Naive thymus-derived CD4-positive, alpha-beta T cell (primary cell): ENCODE measurements at places on chromosomes 4 and X. TPM values are rescaled to one million over a fixed set of nuclear protein-coding genes. Genes with fewer than 3 reads are reported as not detected.

- H3K36me3 ChIP-seq: no peaks in the 10 kb centered on the region
- no peak within 1 kb of the TSS for H3K27ac ChIP-seq
- peaks cover 12% of the 10 kb centered on the region for H3K4me1 ChIP-seq
- no peaks in the 10 kb centered on the region for H3K27me3 ChIP-seq
Measured at GRCh38 chr4:80196922-80197573, at the start of gene PRDM8. Gene PRDM8 (plus strand): TSS chr4:80197503. CDS start chr4:80200081, 2,578 bp downstream.

GRCh38 chrX:115592997-115593734 is 32.2 kb downstream of the PLS3 start:
- H3K27ac ChIP-seq: no peak overlapping the region
- DNase-seq: no peak
- H3K4me3 ChIP-seq: no peak overlapping the region
- H3K36me3 ChIP-seq: no peaks in the 10 kb centered on the region

- no peaks in the 10 kb centered on the region for H3K27me3 ChIP-seq
- no peaks in the 10 kb centered on the region for H3K36me3 ChIP-seq
- no peak overlapping the region for H3K4me3 ChIP-seq
- no peak for DNase-seq
- no peaks in the 10 kb centered on the region for H3K4me1 ChIP-seq
Measured at GRCh38 chr4:57291911-57292310, 181.7 kb upstream of the IGFBP7 start.

- no peak overlapping the region for H3K4me3 ChIP-seq
- H3K27ac ChIP-seq: no peak overlapping the region
- no peaks in the 10 kb centered on the region for H3K4me1 ChIP-seq
- no peaks in the 10 kb centered on the region for H3K36me3 ChIP-seq
Measured at GRCh38 chr4:73540826-73541225, 59.3 kb downstream of the AFM start.

- H3K27ac ChIP-seq: no peak overlapping the region
- no peak for DNase-seq
- H3K4me3 ChIP-seq: no peak overlapping the region
Measured at GRCh38 chr4:85675076-85676049, 200.4 kb downstream of the ARHGAP24 start.

The FGF13 gene
- total RNA-seq: not detected

GRCh38 chr4:75011131-75011795 is 78.3 kb downstream of the PARM1 start:
- no peak overlapping the region for H3K27ac ChIP-seq
- no peaks in the 10 kb centered on the region for H3K27me3 ChIP-seq
- no peak overlapping the region for H3K4me3 ChIP-seq
- no peak for DNase-seq
- H3K4me1 ChIP-seq: no peaks in the 10 kb centered on the region

DNA sequence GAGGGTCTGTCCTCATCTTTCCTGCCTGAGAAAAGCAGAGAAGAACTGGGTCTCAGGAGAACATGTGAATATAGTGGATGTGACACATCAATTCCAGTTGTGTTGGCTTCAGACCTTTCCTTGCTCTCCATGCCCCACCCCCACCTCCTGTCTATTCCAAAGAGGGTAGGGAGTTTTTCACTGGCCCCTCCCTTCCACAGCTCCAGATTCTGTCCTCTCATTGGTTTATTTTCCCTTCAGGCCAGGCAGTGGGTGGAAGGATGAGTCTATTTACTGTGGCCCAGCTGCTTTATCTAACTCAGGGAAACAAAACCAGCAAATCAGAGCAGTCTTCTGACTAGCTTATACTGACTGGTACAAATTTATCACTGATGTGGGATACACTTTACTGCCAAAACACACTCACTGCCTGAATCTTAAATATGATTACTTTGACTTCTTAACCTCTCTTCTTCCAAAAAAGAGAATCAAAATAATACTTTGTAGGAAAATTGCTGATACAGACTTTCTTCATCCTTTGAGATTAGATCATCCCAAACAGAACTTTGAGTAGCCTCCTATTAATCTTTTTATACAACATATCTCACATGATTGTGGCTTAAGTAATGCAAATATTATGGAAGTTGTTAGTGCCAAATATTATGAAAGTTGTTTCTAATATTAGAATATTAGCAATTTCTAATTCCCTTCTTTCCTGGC is 221.2 kb downstream of the MID1 start:
- no peaks in the 10 kb centered on the region for H3K27me3 ChIP-seq
- no peaks in the 10 kb centered on the region for H3K4me1 ChIP-seq
- no peak for DNase-seq
- H3K36me3 ChIP-seq: no peaks in the 10 kb centered on the region

- H3K4me3 ChIP-seq: no peak overlapping the region
- H3K27ac ChIP-seq: no peak overlapping the region
- H3K4me1 ChIP-seq: no peaks in the 10 kb centered on the region
- no peaks in the 10 kb centered on the region for H3K27me3 ChIP-seq
- no peak for DNase-seq
- no peaks in the 10 kb centered on the region for H3K36me3 ChIP-seq
Measured at GRCh38 chrX:14193547-14193946, 163.9 kb upstream of the GEMIN8 start.
